ENCODE measurements at places on chromosomes 4 and X.

GRCh38 chrX:3370656-3371055 is 24.2 kb upstream of the MXRA5 start:
- DNase-seq, result no peak

DNA sequence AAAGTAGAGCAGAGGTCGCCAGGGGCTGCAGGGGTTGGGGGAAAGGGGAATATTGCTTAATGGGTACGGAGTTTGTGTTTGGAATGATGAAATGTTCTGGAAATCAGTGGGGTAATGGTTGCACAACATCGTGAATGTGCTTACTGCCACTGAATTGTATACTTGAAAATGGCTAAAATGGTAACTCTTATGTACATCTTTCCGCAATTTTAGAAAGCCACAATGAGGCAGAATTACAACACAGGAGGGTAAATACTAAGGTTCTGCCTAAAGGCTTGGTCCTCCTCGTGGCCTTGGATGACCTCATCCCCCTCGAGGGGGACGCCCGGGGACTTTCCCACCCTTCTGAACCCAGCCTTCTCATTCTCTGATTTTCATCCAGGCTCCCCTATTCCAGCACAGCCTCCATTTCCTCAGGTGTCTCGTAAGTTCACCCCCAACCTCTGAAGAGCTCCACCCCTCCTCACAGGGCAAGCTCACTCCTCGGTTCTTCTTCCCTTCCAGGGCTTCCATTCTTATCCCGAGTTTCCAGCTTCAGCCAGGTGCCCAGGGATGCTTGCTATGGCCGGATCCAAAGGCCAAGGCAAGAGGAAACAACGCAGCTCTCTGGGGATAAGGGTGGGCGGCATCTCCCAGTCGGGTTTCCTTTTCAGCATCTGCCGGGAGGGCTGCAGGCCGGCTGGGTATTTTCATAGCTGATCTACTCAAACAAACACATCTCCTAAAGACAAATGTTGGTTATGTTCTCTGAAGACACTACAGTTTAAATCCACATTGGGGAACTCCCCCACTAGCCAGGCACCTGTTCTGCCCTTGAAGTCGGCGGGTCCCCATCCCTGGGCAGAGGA is 71.3 kb upstream of the ACSL1 start:
- DNase-seq, result no peak

- no peak for DNase-seq
Measured at GRCh38 chrX:143988356-143988755, 104.5 kb downstream of the UBE2NL start.

DNA sequence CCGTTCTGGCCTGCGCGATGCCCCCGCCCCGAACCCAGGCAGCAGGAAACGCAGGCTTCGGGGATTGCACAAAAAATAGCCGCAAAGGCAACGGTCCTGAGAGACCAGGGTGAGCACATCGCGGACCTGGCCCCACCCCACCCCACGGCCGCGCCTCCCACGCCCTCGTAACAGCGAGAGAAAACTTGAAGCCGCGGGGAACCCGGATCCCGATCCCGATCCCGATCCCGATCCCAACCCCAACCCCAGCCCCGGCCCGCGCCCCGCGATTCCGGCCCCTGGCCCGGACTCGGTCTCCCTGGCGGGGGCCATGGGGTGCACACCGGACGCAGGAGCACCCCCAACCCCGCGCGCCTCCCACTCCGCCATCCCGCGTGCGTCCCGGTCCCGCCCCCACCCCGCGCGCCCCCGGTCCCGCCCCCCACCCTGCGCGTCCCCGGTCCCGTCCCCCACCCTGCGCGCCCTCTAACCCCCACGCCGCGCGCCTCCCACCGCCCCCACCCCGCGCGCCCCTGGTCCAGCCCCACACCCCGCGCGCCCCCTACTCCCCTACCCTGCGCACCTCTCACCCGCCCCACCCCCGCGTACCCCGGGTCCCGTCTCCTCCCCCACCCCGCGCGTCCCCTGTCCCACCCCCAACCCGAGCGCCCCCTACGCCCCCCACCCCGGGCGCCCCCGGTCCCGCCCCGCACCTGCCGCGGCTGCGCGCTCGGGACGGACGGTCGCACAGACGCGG is 29.0 kb downstream of the NOP14 start:
- peak; percentile 72 for DNase-seq

Measured in CD4-positive, alpha-beta T cell treated with Interleukin-17A for 4 hours (primary cell).